ENCODE measurements at places on chromosomes 11 and 22. TPM values are rescaled to one million over a fixed set of nuclear protein-coding genes. Genes with fewer than 3 reads are reported as not detected.
A peak's percentile ranks its signal among the peaks of the same experiment; 100 is the strongest.

The PRG3 gene
- total RNA-seq: not detected

The FOLR3 gene
- total RNA-seq: 0.26 TPM

The GLYAT gene
- 0.49 TPM for total RNA-seq

The CCDC81 gene
- total RNA-seq: 1.2 TPM

The CCDC73 gene
- not detected for total RNA-seq

The PARVG gene
- 23.3 TPM for total RNA-seq

The C11orf24 gene
- 38.8 TPM for total RNA-seq

The TMEM121B gene
- 1.7 TPM for total RNA-seq

The TYR gene
- total RNA-seq: not detected

The SYT7 gene
- 1.5 TPM for total RNA-seq

The WNT7B gene
- 22.1 TPM for total RNA-seq

- DNase-seq: no peak
Observed at GRCh38 chr11:84947970-84948580, 679.1 kb downstream of the DLG2 start.

- no peak for DNase-seq
Observed at GRCh38 chr11:70076461-70076931, 1.6 kb upstream of the ANO1 start.

DNA sequence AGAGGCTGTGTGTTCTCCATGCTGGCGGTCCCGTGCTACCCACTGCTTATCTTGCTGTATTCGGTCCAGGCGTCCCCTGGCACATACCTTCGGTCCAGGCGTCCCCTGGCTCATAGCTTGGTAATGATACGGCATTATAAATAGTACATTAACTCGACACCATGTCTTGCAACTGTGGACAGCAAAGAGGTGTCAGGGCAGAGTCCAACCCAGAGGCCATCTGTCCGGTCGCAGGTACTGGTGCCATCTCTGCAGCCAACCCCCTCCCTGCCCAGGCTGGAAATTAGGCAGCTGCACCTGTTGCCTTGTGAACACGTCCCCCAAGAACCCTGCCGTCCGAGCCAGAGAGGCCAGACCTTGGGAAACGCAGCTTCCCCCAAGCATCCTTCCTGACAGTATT lies 634.3 kb downstream of the BRD1 start:
- no peak for DNase-seq

DNA sequence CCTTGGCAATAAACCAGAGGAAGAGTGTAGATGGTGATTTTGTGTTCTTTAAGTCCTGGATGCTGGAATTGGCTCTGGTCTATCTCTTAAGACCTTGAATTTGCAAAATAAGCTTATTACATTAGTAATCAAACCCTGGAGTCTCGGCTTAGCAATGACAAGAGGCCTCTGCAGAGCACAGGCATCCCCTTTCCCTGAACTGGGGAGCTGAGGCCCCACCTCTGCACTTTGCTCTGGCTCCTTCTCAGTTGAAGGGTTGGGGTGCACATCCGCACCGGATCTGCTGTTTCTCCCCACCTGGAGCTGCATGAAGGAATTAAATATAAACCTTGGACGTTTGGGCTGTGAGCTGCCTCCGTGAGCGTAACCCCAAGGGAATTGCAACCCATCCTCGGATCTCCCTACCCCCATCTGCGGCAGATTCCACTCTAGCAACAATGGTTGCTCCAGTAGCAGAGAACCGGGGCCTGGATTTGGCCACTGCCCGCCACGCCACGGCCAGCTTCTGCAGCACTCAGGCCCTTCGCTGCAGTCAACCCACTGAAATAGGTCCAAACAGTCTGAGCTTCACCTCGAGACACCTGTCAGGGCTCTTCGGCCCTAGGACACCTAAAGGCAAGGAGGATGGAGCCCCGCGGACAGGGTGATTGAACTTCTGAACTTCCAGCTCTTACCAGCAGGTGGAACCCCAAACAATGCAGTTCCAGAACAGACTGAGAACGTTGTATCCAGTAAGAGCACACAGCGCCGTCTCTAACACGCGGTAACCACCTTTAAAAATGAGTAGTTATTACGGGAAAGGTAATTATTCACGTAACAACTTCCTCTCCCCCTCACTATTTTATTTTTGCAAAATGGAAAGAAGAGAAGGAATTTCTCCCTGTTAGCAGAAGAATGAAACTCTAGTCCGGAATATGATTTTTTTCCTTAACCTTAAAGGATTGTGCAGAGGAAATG lies 54.8 kb upstream of the CAPRIN1 start:
- peak; percentile 81 for DNase-seq

- DNase-seq: no peak
Observed at GRCh38 chr11:67651976-67652781, 1.6 kb upstream of the ACY3 start.

DNA sequence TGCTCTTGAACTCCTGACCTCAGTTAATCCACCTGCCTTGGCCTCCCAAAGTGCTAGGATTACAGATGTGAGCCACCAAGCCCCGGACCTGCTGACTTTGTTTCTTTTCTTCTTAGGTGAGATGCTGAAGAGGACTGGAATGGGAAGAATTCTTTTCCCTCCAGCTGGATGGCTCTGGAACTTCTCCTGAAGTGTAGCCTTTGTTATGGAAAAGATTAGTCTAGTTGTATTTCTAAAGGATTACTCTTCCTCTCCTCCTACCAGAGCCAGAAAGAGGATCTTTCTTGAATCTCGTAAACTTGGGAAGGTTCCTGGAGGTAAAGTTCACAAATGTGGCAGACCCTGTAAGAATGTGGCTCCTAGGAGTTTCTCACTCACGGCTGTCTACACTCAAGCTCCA lies 95.4 kb upstream of the LARGE1 start:
- no peak for DNase-seq

- DNase-seq: no peak
Observed at GRCh38 chr22:19275919-19276600, 15.5 kb downstream of the CLTCL1 start.

DNA sequence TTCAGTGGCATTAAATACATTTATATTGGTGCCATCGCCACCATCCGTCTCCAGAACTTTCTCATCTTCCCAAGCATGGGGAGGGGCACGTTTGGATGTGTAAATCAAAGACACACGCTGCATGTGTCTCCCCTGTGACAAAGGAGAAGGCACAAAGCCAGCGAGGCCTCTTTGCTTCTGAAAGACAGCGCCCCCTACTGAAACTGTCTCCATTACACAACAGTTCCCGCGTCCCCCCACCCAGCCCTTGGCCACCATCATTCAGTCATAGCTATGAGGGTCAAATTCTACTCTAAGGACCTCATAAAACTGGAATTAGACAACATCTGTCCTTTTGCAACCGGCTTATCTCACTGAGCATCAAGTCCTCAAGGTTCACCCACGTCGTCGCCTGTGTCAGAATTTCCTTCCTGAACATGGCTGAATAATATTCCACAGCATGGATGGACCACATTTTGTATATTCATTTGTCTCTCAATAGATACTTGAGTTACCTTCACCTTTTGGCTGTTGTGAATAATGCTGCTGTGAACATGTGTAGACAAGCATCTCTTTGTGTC lies 64.8 kb downstream of the IGF2 start:
- no peak for DNase-seq

GRCh38 chr22:22907551-22908494 lies 20.2 kb downstream of the IGLL5 start:
- DNase-seq: no peak

DNA sequence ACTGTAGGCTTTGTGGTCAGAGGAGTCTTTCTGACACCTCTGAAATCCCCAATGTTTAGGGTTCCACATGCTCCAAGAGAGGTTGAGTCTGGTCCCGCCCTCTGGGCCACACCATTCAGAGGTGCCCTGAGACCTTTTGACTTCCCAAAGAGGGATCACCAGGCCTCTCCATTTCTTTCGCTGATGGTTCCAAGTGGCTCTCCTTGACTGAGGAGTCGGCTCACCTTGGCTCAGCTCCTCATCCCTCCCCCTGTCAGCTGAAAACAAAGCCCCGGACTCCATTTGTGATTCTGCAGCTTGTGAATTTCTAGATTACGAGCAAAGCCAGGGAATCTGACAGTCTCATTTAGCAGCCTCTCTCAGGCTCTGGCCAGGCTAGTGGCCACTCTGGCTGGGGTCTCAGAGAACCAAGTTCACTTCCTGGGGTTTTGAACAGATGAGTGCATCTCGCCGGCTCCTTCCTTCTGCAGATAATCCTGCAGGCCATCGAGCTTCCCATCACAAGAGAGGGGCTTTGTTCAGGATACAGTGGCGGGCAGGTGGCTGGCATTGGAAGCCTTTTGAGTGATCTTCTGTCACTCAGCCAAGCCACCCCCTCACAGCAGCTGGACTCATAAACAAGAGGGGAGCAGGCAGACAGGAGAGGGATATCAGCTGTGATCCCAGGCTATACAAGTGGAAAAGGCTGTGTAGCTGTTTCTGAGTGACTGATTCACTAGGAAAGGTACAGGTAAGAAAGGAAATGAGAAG lies 102.9 kb downstream of the TRIM29 start:
- DNase-seq: no peak

GRCh38 chr11:112805658-112806057 lies 155.6 kb upstream of the NCAM1 start:
- DNase-seq: peak; percentile 52

DNA sequence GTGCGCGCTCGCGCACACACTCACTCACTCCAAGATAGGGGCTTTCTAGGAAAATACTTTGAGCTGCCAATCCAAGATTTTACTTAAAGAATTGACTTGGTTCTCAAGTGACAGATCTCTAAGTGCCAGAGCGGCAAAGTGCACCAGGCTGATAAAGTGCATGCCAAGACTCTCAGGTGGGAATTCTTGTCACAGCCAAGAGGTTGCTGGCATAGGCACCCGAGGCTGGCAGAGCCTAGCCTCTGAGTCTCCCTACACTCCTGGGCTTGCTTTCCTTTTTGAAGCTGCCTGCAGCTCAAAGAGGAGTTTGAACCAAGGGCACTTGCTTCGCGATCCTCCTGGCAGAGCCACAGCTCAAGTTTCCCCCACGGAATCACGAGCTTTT lies 2.5 kb upstream of the ADM start:
- DNase-seq: no peak

GRCh38 chr11:45647786-45648185 lies 17.6 kb downstream of the CHST1 start:
- DNase-seq: no peak

DNA sequence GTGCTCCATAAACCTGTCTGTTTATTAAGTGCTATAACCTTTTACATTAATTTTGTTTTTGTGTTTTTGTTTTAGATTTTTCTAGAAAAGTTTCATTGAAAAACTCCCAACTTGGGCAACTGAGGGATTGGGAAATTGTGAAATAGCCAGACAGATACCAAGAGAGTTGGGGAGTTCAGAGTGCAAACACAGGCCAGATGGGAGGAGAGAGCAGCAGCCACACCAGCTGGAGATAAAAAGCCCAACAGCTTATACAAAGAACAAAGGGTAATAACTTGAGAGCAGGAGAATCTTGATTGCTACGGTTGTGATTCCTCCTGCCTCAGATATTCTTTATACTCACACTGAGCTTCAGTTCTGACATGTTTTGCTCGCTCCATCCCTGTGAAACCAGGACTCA lies 1642.2 kb downstream of the LRRC4C start:
- peak; percentile 24 for DNase-seq

DNA sequence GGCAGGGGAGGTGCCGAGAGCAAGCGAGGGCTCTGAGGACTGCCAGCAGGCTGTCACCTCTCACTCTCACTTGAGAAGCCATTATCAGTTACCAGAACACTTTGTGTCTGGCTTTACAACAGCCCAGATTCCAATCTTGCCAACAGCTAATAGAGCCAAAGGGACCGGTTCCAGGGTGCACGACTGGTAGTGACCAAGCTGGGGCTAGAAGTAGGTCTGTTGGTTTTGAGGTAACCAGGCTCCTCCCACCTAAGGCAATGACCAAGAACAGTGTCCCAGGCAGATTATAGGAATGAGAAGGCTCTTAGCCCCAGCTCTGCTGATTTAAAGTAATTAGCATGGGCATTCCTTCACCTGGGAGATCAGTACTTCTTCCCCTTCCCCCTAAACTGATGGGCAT lies 7.2 kb upstream of the IL10RA start:
- peak; percentile 2 for DNase-seq

GRCh38 chr11:118872403-118872821 lies 11.3 kb upstream of the CXCR5 start:
- DNase-seq: no peak

DNA sequence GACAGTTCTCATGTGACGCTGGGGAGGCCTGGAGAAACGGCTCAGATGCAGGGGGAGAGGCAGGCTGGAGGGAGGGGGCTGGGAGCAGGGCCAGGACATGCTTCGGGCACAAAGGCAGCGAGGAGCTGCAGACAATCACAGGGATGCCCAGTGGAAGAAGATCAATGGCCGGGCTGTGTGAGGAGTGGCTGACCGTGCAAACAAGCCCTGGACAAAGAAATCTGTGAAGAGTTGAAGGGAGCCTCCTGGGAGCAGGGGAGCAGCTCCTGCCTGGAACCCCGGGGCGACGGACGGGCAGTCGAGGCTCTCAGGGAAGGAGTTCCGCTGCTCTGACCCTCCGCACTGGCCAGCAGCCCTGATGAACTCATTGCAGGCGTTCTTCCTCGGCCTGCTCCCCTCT lies 126.7 kb upstream of the B3GAT1 start:
- no peak for DNase-seq
